ENCODE measurements at places on chromosomes 12 and 14.

- DNase-seq: no peak
Measured at GRCh38 chr12:102064476-102064875, 2.7 kb upstream of the WASHC3 start.

DNA sequence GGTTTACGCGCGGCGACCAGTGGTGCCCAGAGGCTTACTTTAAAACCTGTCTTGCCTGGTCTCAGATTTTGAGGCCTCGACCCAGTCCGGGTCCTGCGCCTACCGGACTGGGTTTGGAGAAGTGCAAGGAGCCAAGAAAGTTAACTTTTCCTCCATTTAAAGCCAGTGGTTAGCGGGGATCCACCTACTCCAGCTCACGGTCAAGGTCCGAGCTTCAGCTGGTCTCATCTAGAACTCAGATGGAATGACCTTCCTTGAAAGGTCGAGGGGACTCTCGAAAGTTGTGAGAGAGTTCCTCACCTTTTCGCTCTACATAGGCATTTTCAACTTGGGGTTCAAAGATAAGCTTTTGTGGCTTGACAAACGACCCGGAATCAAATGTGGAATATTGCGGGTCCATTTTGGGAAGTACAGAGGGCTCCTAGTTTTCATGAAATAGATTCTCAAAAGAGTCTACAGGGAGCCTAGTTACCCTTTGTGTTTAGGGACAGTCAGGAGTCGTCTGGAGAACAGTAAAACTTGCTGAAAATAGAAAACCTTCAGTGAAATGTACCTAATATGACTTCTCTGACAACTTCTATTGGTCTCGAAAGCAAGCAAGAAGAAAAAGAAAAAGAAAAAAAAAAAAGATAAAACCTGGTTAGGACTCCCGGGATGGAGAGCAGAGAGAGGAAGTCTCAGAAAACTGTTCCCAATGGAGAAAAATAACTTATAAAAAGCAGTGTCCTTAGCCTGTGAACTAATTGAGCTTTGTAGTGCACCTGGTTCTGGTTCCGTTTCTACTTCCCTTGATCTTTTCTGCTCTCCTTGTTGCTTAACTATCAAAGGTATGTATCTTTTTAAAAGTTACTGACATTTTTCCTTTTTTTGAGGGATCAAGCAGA, 1.4 kb downstream of the KCNMB4 start:
- DNase-seq: no peak

DNA sequence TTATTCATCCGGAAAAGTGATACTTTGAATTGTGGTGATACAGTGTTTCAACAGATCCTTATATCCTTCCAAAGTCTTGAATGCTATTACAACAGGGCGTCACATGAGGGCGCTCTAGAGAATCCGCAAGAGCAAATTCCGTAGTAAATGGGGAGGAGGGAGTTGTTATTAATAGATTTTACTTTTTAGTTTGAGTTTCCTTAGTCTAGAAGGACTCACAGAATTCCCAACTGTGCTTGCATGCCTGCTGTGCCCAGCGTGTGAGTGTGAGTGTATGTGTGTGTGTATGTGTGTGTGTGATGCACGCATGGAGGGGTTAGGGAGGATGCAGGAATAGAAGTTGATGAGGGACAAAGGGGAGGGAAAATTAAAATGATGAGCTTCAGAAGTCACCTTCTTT, 375.3 kb downstream of the C12orf75 start:
- DNase-seq: peak; percentile 63

DNA sequence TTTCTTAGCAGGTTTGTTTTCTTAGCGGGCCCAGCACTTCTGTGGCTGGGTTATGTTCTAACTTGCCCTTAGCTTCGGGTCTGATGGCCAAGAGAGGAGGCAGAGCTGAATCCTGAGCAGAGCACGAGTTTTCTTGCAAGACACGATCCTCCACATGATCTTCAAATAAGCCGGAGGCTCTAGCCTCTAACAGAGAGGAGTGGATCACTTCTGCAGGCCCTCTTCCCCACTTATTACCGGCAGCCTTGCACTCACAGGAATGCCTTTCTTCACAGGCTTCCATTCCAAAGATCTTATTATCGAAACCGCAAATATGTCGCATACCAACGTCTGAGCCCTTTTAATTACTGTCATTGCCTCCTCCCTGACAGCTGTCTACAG, 79.5 kb downstream of the SINHCAF start:
- DNase-seq: no peak

GRCh38 chr12:92466391-92467305, 236.1 kb upstream of the PLEKHG7 start:
- peak; percentile 79 for DNase-seq

GRCh38 chr12:114480337-114481199, 74.6 kb upstream of the TBX5 start:
- DNase-seq: no peak

DNA sequence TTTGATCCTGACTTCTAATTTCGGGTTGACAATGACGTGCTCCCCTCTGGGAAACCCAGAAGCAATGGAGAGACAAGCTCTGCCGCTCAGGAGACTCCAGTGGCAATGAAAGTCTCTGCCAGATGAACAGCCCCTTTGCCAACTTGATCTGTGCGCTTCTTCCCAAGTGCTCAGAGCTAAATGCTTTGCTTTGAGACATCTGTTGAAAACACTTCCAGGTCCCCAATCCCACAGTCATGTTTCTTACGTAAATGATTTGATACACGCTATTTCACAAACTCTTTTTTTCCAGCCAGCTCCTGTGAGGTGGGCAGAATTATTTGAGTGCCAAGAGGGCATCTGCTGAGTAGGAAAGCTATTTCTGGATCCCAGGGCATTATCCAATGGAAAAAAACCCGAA, 147.6 kb downstream of the RIMBP2 start:
- no peak for DNase-seq

- no peak for DNase-seq
Measured at GRCh38 chr12:108374596-108375320, 35.6 kb upstream of the CMKLR1 start.

GRCh38 chr12:69092137-69092536, 147.2 kb upstream of the CPSF6 start:
- no peak for DNase-seq

GRCh38 chr14:91227183-91227628, 17.3 kb downstream of the GPR68 start:
- no peak for DNase-seq

GRCh38 chr14:78823035-78823434, 652.9 kb downstream of the NRXN3 start:
- DNase-seq: no peak

GRCh38 chr12:111186347-111186746, 182.5 kb downstream of the PHETA1 start:
- DNase-seq: no peak

DNA sequence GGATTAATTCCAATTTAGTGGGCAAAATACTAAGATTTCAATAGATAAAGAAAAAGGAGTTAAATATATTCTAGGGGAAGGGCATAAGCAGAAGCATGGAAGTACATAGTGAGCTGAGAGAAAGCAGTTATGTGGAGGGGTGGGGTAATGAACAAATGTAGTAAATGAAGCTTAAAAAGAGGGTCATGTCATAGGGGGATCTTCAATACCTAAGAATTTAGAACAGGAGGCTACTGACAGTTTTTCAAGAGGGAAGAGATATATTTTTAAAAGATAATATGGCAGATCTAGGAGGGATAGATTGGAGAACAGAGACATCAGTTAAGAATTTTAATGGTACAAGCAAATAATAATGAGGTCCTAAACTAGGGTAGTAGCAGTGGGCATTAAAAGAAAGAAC, 9.4 kb downstream of the SYCP3 start:
- no peak for DNase-seq

- DNase-seq: no peak
Measured at GRCh38 chr12:113727651-113728061, 238.5 kb downstream of the RBM19 start.

DNA sequence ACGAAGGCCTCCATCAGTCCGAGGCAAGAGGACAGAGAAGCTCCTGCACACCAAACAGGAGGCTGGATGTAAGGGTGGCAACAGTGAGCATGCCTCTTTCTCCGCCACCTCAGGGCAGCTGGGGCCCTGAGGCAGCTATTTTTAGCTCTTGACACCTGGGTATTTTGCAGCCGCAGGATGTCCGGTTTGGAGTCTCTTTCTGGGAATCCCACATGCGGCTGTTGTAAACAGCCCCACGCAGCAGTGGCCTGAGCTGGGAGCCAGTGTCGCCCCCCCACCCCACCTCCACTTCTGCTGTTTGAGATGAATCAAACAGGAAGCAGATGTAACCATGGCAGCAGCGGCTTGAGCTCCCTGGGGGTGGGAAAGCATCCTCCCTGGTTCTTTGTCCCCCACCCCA, 11.7 kb downstream of the HDAC7 start:
- peak; percentile 80 for DNase-seq

DNA sequence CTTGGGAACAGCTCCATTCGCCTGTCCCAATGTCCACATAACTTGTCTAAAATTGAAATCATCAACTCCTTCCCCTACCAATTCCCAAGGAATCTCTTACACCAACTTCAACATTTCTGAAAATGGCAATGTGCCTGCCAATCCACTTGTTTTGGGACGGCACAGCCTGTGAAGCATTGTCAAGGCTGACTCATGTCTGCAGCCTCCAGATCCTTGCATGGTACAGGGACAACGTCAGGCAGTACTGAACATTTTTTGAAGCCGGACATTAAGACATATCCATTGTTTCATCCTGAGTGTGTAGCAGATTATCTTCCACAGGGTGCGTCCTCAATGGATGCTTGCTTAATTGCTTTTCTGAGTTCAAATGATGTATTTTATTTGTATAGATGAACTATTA, 794.1 kb downstream of the BCL11B start:
- no peak for DNase-seq

DNA sequence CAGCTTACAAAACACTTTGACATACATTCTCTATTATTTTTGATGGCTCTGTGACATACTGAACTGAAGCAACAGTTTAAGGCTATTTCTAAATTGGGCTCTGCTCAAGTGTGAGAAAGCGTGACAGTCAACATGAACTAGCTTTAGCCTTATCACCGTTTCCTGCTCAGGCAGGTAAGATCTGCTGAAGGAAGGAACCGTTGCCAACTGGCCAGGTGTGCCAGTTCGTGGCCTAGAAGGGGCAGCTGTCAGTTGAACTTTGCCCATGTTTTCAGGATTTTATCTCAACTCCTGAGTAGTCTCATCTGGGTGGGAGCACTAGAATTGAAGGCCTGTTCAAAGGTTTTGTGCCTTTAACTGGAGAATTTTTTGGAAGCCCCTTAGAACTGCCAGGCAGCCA, 79.5 kb downstream of the ETV6 start:
- no peak for DNase-seq

DNA sequence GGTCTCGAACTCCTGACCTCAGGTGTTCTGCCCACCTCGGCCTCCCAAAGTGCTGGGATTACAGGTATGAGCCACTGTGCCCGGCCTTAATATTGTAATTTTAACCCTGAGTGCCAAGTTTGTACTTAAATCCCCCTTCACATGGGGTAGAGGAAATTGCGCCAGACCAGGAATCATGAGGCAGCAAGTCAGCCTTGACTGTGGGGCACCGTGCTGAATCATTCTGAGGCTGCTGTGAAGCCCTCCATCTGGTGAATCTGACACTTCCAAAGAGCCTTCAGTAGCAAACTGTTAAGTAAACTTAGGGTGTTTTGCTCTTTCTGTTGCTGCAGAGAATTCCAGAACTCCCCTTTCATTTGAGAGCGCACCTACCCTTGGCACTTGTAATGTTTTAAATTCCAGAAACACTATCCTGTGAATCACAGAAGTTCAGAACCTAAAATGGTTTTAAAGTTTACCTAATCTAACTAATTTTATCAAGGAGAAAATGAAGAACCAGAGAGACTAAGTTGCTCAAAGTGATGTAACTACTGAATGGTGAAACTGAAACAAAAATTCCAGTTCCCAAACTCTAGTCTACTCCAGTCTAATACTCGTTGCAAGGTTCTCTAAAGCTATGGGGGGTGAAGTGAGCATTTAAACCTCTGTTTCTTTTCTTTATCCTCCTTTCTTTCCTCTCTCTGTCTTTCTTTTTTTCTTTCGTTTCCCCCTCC, 7.5 kb downstream of the HEBP1 start:
- peak; percentile 37 for DNase-seq

- DNase-seq: no peak
Measured at GRCh38 chr14:36509069-36509917, 10.7 kb downstream of the NKX2-1 start.

- DNase-seq: no peak
Measured at GRCh38 chr12:10088031-10088430, 10.8 kb downstream of the CLEC1A start.

GRCh38 chr14:69094481-69094880, 58.4 kb downstream of the DCAF5 start:
- DNase-seq: no peak

DNA sequence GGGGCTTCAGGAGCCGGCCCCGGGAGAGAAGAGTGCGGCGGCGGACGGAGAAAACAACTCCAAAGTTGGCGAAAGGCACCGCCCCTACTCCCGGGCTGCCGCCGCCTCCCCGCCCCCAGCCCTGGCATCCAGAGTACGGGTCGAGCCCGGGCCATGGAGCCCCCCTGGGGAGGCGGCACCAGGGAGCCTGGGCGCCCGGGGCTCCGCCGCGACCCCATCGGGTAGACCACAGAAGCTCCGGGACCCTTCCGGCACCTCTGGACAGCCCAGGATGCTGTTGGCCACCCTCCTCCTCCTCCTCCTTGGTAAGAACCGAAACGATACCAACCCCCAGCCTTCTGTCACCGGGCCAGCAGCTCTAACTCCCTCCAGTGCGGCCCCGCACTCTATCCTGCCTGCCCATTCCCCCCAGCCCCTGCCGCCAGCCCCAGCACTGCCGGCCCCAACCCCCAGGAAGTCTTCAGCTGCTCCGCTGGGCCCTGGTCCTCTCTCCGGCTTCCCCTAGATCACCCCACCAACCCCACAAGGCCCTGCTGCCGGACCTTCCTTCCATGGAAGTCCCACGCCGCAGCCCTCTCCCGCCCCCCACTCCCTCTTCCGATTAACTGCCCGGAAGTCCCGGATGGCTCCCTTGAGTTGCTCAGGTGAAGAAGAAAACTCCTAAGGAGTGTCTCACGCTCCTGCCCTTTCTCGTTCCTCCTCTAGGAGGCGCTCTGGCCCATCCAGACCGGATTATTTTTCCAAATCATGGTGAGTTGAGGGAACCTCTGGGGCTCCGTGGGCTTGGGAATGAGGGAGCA, 693 bp downstream of the LRP10 start:
- peak; percentile 88 for DNase-seq

All from femur (tissue), 1 donor.